ENCODE measurements at places on chromosomes 7 and 10. TPM values are rescaled to one million over a fixed set of nuclear protein-coding genes. Genes with fewer than 3 reads are reported as not detected.

GRCh38 chr7:137446025-137446424, 102.5 kb upstream of the PTN start:
- DNase-seq, result no peak

CYP3A4 gene
- 891 TPM for total RNA-seq

CTAGE4 gene
- 2.1 TPM for total RNA-seq

DNA sequence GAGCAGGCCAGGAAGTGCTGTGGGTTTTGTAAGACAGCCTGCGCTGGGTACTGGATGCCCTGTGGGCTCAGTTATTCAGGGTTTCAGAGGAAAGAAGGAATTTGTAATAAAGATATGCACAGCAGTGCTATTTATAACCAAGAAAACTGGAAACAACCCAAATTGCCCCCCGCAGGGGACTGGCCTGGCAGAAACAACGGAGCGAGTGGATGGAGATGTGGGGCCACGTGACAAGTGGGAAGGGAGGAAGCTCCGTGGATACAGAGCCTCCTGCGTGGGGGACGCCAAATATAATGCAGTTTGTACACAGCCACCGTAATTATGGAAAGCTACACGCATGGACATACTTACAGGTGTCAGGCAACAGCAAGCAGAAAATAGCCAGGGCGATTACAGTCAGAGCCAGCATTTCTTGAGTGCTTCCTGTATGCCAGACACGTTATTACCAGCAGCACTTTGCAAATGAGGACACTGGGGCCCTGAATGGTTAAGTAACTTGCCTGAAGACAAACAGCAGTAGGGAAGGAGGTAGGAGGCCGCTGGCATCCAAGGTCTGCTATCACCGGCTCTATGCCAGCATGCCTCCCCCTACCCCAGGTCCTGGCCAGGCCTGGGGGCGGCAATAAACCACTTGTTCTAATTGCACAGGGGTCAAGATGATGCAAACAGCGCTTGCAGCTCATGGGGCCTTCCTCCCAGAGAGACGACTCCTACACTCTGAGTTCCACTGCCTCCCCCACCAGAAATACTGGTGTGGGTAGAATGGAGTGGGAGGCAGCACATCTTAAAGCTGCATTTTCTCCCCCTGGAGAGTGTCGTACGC, 8.7 kb upstream of the CAMK2B start:
- no peak for DNase-seq

DNA sequence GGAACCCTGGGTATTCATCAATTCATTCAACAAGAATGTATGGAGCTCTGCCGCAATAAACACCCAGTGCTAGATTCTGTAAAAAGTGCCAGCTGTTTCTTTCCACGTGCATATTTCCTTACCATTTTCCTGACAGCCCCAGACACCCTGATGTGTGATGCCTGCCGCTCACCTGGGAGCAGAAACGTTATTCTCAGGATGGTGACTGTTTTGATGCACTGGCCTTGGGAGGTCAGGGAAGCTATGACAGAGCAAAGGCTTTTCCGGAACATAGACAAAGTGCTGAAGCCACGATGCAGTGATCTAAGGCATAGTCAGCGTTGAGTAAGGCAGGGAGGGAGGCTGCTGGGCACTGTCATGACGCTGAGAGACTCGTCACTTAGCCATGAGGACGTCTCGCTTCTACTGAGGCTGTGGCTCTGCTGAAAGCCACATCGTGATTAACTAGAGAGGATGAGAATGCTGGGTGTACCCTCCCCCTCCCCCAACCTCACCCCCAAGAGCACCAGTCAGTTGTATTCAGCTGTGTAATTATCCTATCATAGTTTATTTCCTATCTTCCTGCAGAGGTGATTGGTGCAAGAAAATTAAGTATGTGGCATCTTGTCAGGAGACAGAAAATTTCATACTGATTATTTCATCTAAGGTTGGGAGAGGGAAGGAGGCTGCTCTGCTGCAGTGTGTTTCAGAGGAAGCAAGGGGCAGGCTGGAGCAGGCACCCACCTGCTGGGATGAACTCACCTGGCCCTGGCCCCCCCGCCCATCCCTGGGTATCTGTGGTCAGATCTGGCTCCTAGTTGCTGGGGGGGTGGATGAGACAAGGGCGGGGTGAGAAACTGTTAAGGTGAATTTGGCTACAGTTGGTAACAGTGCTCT, 48.8 kb upstream of the SMNDC1 start:
- no peak for DNase-seq

DNA sequence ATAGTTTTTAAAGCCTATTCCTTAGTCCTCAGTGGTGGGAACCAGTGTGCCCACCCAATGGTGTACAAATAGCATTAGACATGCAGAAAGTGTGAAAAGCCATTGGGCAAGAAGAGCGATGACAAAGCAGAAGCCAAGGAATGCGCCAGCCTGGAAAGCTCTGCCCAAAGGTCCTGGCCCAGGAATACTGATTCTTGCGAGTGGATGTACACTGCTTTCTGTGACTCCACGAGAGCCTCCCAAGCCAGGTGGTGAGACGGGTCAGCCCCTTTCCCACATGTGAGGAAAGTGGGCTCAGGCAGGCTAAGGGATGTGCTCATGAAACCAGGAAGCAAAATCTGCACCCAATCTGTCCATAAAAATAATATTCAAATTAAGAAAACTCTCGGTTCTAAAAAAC, 106.6 kb downstream of the ADCY1 start:
- DNase-seq, result no peak

DNA sequence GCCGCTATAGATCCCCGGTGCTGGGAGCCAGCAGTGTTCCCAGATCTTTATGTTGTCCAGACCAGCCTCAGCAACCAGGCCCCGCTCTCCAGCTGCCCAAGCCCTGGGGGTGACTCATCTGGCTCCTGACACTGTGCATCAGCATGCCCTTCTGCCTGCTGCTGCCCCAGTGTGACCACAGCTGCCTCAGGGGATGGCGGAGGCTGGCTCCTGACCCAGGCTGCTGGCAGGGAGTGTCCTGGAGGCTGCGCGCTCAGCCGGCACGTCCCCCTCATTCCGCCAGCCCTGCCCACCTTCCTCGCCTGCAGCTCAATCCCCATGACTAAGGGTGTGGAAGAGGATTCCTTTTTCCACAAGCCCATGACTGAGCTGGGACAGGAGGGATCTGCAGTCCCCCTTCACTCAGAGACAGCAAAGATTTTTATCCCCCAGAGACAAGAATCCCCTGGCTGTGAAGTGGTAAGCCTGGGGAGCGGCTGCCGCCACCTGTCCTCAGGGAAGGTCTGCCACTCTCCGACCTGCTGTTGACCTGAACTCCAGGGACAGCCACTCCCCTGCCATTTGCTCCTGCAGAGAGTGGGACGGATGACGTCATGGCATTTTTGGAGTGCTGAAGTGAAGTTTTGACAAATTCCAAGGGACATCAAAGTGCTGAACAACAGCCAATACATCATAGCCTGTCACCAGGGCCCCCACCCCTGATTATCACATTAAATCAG, 182.8 kb upstream of the BMPER start:
- no peak for DNase-seq

- no peak for DNase-seq
Observed at GRCh38 chr10:47291682-47292081, 8.3 kb upstream of the GDF10 start.

GRCh38 chr7:127245607-127246006, 7.1 kb downstream of the GRM8 start:
- no peak for DNase-seq

TMEM273 gene
- total RNA-seq, result 0.86 TPM

NANOS1 gene
- 0.31 TPM for total RNA-seq

GRCh38 chr10:3874990-3875841, 90.2 kb upstream of the KLF6 start:
- no peak for DNase-seq

DNA sequence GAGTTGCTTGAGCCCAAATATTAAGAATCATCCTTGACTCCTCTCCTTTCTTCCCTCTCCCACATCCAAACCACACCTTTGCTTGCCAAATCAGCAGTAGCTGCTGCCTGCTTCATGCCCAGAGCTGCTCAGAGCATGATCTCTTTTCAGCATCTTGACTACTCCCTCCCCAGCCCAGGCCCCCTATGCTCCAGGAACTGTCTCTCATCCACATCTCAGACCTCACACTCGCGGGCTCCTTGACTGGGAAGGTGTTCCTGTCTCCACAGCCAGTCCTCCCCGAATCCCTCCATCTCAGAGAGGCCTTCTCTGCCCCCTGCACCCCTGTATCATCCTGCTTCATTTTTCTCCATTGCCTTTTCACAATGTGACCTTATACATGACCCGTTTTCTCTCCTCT, 157.0 kb downstream of the DNAJB6 start:
- DNase-seq, result no peak

DNA sequence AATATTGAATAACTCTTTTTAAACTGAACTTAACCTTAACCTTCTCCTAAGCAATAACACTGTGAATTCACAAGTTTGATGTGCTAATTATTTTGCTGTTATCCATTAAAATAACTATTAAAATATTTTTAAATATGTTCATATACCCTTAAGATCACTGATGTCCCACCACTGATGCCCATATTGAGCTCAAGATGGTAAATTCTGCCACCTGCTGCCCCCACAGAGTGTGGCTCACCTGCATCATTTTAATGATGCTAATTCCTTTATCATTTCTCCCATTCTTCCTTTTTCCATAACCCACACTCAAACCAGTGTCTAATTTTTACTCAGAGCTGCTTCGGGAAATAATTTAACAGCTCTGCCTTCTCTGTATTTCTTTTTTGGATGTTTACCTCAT, 82.3 kb upstream of the ARID5B start:
- DNase-seq, result no peak

AMPH gene
- 0.62 TPM for total RNA-seq

KLF6 gene
- total RNA-seq, result 49.2 TPM

FXYD4 gene
- not detected for total RNA-seq

GRCh38 chr10:8187171-8187666, 132.7 kb downstream of the GATA3 start:
- DNase-seq, result no peak

DNA sequence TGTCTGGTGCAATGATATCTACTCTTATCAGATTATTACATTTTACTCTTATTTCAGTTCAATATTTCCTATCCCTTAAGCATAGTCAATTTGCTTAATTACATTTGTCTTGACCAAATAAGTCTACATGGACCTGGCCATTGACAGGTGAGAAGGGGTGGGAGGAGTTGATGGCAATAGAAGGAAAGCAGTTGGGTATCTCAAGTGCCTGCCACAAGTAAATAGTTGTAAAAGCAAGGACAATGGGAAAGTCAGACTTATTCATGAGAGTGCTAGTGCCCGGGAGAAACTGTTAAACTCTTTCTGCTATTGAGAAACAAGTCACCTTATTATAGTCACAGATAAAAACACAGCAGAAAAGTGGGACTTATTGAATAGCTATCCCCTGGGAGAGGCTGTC, 32.4 kb upstream of the HGF start:
- DNase-seq, result no peak

AKR1C4 gene
- 172 TPM for total RNA-seq

ZNF117 gene
- total RNA-seq, result 3.0 TPM

TSPAN15 gene
- total RNA-seq, result 3.1 TPM

DNA sequence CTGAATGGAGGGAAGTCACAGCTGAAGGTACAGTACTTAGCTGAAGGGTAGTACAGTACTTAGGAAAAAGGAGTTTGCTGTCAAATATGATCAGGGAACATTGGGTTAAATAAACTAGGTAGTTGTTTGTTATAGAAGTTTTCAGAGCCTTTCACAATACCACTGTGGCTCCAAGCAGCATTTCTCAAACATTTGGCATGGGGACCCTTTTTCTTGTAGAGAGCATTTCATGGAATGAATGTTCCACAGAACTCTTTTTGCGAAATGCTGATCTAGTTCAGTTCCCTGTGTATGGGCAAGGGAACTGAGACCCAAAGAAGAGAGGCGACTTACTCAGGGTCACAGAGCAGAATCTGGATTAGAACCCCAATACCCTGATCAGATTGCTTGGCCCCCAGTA, 31.5 kb upstream of the DDX50 start:
- no peak for DNase-seq

IPMK gene
- total RNA-seq, result 5.8 TPM

TMEM26 gene
- total RNA-seq, result 0.42 TPM

- DNase-seq, result no peak
Observed at GRCh38 chr10:88949912-88950837, 2.4 kb downstream of the ACTA2 start.

ZWINT gene
- 7.4 TPM for total RNA-seq

DNA sequence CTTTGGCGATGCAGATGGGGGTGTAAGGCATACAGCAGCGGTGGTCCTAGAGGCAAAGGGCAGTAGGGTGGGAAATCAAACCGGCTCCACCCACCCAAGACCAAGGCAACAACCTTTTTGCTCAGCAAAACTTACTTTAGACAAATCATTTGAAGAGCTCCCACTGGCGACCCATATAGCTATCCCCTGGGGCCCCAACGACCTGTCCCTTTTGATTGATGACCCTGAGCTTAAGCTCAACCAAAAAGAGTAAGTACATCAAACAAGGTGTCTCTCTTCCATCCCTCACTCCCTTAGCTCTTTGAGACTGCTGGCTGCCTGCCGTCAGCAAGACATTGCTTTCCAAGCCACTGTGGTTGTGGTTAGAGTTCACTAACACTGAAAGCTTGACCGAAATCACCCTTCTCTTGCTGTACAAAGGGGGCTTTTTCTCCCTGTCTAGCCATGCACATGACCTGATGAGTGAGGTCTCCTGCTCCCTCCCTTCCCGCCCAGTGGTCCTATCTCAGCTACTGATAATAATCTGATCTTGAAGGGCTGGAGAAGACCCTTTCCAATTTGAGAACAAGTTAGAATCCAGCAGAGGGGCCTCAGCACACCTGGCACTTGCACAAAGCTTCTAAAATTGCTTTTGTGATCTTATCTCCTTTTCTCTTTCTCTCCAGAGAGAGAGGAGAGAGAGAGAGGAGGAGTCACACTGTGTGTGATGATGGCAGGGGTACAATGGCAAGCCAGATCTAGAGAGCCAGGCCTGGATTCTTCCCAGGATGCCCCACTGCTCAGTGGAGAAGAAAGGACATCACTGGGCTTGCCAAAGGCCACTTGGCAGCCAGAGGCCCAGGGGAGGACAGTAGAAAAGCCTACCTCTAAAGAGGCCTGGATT, 42.2 kb downstream of the XPNPEP1 start:
- no peak for DNase-seq
